ENCODE measurements at places on chromosomes 4 and X.

- DNase-seq = no peak
Measured at GRCh38 chrX:84322083-84322827, 134.3 kb upstream of the RPS6KA6 start.

- DNase-seq = peak; percentile 34
Measured at GRCh38 chr4:87058356-87059073, 123.7 kb downstream of the AFF1 start.

GRCh38 chr4:2497931-2498330, 29.0 kb downstream of the RNF4 start:
- DNase-seq = no peak

DNA sequence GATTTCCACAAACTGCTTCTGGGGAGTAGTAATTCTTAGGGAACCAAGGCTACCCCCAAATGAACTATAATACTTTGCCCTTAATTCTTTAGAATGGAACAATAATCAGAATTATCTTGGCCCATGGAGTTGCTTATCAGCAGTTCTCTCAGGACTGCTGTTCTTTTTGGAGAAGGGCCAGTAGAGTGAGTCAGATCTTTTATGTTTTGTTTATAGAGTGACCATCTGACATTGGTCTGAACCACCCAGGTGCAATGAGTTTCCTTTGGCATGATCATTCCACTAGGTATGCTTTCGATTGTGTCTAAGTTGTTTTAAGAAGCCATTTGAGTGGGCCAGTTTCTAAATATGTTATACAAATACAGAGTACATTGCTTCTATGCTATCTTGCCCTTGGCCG, 31.8 kb downstream of the PRRG1 start:
- DNase-seq = peak; percentile 64

DNA sequence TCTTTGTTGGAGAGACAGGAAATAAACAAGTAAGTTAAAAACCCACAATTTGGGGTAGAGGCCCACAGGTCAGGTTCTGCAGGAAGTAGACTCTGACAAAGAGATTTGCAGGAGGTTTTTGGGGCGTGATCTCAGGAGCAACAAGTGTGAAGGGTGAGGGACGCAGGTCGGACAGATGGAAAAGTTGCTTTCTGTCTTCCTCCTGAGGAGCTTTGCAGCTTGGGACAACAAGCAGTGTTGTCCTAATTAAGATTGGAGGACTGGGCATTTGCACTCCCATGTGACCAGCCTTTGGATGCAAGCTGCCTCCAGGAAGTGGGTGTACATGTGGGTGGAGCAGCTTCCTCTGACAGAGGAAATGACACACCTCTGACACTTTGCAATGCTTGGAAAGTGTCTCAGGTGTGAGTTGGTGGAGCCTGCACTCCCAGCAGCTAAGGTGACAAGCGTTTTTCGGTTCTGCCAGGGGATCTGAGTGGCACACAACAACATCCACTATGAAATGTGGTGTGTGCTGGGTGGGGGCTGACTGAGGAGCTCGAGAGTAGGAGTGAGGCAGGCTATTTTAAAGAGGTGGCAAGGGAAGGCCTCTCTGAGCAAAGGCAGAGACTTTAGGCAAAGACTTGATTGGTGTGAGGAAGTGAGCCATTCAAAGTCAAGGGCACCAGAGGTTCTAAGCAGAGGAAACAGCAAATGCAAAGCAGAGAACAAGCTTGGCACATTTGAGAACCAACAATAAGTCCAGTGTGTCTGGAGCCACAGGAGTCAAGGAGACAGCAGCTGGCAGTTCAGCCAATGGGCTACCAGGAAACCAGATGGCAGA, 339.8 kb upstream of the GATB start:
- no peak for DNase-seq

DNA sequence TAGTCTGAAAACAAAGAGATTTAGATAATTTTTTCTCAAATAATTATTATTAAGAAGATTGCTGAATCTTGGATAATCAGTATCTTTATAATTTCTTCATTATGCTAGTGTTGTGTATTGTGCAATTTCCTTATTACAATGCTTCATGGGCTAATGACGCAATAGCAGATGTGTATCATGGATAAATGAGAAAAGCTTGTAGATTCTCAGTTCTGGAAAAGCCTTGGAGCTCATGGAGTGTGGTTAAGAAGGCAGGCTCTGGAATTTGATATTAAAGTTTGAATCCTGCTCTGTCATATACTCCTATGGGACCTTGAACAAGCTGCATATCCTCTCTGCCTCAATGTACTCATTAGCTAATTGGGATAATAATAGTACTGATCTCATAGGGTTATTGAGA, 18.9 kb upstream of the CXCL8 start:
- DNase-seq = no peak

All from hematopoietic multipotent progenitor cell treated with erythropoietin and hydrocortisone succinate and interleukin-3 and kit ligand, for 8 days (in vitro differentiated cells).